ENCODE measurements at places on chromosomes 7 and 10.

- no peak for DNase-seq
These were observed 4.8 kb upstream of the POLR1F start for GRCh38 chr7:19713676-19714075.

GRCh38 chr10:61891906-61892585, 9.5 kb upstream of the ARID5B start:
- DNase-seq = no peak

- no peak for DNase-seq
These were observed 98.3 kb upstream of the LRGUK start for GRCh38 chr7:134028853-134029252.

DNA sequence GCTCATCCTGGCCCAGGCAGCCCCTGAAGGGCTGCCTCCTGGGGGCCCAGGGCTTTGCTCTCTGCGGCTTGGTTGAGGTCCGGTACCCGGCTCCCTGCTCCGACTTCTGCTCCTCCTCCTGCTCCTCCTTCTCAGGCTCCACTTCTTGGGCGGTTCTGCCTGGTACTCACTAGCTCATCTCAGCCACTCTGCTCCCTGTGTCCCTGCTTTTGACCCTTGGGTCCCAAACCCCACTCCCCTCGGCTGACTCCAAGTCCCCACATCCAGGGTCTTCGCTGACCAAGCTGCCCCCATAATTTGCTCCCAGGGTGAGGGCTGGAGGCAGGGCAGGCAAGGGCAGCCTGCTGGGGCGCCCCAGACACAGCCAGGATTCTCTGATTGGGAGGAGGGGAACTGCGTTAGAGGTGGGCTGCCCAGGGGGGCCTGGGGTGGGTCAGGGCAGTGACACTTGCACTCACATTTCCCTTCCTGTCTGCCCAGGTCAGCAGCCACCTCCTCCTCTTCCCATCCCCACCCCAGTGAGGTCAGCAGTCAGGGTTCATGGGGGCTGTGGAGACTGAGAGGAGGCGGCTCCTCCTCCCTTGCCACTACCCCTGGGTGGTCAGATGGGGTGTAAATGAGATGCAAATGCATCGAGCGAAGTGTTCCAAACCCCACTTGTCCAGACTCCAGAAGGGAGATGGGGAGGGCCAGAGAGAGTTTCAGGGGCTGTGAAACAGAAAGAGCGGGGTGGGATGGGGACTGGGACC, 2.2 kb downstream of the SMARCD3 start:
- no peak for DNase-seq

- no peak for DNase-seq
These were observed 18.6 kb upstream of the YWHAG start for GRCh38 chr7:76377186-76377918.

DNA sequence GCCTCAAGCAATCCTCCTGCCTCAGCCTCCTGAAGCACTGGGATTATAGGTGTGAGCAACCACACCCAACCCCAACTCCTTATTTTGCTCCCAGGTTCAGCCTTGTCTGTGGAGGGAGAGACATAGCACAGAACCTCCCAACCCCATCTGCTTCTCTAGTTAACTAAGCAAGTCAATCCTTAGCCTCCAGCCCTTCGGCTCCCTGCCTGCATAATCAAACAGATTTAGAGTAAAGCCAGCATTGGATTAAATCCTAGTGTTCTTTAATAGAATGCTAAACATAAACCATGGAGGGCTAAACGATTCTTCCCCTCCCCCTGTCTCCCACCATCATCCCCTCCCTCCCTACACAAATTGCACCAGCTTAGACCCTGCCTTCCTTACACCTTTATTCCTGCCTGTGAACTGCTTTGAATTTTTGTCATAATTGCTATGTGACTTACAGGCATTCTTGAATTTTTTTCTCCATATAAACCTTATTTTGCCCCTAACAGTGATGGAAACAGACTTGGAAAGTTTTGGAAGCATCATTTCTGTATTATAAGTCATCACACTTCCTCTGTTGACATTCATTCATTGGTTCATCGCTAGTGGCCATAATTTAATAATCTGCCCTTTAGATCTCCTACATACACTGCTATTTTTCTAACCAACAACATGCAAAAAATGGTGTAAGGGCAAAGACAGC, 72.6 kb upstream of the TOMM7 start:
- no peak for DNase-seq
